ENCODE measurements at places on chromosomes 16 and 17.
A peak's percentile ranks its signal among the peaks of the same experiment; 100 is the strongest.

DNA sequence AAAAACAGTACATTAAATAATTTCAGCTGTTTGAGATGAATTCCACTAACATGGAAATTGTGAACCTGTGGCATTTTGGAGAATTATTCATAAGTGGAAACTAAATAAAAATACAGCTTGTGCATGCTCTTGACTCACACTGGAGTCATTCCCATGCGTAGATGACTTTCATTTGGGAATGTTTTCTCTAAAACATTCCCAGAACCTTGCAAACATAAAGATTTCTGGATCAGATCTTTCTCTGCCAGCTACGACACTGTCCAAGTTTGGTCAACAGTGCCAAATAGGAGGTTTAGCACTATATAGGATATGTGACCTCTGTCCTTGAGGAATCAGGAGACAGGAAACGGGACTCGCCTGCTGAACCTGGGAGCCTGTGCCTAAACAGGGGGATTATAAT lies 400.9 kb downstream of the SLC39A11 start:
- no peak for DNase-seq

DNA sequence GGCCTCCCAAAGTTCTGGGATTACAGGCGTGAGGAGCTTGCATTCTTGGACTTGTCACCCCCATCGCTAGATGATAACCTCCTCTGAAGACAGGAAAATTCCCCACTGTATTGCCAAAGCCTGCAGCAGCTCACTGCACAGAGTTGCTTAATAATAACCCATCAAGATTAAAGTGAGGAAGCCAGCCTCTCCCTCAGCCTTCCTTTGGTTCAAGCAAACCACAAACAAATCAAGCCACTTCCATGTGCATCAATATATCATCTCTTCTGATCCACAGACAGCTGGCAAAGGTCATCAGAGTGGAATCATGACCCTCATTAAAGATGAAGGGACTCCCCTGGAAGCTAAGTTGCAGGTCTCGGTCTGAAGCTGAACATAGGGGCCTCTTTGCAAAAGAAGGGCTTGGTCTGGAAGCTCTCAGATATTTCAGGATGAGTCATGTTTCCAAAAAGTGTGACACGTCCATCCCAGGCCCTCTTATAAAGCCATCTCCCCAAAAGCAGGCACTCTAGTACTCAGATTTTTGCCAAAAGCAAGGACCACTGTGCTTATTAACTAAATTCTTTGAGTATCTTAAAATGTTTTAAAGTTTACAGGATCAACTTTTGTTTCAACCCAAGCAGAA lies 4.8 kb downstream of the EMP2 start:
- no peak for DNase-seq

- no peak for DNase-seq
Observed at GRCh38 chr17:74858672-74859458, 820 bp downstream of the GRIN2C start.

GRCh38 chr16:3187798-3188674 lies at the start of gene OR1F1:
Gene OR1F1 (plus strand): TSS chr16:3188204.
- DNase-seq: peak; percentile 70

GRCh38 chr17:82390860-82391435 lies 19.4 kb downstream of the UTS2R start:
- no peak for DNase-seq

- DNase-seq: no peak
Observed at GRCh38 chr16:73886426-73886825, 410.2 kb upstream of the PSMD7 start.

DNA sequence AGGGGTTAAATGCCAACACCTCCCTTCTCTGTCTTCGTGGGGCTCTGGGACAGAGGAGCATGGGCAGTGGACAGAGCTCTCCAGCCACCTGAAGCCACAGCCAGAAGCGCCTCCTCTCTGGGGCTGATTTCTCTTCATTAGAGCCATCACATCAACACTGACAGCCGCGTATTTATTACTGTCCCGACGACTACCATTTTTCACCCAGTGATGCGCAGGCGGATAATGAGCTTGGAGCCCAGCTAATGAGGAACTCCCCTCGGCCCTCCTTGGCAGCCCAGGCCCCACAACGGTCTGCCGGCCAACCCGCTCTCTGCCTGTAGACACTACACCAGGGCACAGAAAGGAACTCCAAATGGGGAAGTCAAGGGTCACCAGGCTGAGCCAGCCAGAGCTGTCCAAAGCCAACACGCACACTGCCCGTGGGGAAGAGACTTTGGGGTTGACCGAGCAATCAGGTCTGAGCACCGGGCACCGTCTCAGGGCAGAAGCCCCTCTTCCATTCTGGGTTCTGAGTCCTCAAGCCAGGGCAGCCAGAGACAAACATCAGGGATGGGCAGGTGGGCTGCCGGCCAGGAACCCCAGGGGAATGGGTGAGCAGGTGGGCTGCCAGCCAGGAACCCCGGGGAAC lies 13.2 kb downstream of the SDK2 start:
- no peak for DNase-seq

DNA sequence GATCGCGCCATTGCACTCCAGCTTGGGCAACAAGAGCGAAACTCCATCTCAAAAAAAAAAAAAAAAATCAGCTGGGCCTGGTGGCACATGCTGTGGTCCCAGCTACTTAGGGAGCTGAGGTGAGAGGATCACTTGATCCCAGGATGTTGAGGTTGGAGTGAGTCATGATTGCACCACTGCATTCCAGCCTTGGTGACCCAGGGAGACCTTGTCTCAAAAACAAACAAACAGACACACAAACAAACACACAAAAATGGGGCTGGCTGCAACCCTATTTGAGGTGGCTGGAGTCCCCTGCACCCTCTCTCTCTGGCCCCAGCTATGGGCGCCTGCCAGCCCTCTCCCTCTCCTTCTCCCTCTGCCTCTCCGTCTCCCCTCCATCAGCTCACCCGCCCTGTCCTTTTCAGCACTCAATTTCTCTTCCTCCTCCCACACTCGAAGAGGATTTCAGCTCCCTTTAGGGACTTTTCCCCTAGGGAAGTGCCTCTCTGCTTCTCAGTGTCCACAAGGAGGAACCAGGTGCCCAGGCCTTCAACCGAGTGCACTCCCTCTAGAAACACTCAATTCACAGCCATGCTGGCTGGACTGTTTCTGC lies 17.5 kb upstream of the TFAP4 start:
- DNase-seq: no peak

DNA sequence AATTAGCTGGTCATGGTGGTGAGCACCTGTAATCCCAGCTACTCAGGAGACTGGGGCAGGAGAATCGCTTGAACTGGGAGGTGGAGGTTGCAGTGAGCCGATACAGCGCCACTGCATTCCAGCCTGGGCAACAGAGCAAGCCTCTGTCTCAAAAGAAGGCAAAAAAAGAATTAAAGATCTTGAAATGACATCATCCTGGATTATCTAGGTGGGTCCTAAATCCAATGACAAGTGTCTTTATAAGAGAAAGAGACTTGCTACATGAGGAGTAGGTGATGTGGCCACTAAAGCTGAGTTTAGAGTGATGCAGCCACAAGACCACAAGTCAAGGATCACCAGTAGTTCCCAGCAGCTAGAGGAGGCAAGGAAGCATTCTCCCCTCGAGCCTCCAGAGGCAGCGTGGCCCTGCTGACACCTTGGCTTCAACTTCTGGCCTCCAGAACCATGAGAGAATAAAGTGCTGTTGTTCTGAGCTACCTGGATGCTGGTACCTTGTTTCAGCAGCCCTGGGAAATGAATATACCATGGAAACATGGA lies 15.8 kb downstream of the CIITA start:
- no peak for DNase-seq

GRCh38 chr17:9331279-9332131 lies 244.1 kb downstream of the STX8 start:
- no peak for DNase-seq

DNA sequence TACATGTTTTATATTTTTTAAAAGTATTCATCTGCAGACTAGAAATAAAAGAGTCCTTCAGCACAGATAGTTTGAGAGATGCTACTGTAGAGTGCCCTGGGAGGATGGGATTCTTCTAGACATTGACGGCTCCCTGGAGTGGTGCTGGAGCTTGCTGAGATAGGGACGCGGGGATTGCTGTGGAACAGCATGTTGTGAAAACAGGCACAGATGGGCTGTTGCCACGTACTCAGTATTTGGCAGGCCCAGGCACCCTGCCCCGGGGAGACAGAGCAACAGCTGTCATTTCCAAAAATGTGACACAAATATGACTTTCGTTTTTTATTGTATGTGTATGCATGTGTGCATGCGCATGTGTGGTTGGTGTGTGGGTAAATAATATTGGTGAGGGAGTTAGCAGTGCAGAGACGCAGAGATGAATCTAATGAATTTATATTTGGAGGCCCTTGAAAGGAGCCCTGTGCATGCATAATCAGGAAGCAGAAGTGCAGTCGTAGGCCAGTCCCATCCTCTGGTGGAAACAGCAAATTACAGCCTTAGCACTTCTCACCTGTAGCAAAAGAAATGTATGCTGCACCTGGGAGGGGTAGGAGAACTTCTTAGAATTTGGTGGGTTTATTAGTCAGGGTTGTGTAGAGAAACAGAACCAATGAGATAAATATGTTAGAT lies 6.2 kb upstream of the ABCA8 start:
- DNase-seq: no peak

DNA sequence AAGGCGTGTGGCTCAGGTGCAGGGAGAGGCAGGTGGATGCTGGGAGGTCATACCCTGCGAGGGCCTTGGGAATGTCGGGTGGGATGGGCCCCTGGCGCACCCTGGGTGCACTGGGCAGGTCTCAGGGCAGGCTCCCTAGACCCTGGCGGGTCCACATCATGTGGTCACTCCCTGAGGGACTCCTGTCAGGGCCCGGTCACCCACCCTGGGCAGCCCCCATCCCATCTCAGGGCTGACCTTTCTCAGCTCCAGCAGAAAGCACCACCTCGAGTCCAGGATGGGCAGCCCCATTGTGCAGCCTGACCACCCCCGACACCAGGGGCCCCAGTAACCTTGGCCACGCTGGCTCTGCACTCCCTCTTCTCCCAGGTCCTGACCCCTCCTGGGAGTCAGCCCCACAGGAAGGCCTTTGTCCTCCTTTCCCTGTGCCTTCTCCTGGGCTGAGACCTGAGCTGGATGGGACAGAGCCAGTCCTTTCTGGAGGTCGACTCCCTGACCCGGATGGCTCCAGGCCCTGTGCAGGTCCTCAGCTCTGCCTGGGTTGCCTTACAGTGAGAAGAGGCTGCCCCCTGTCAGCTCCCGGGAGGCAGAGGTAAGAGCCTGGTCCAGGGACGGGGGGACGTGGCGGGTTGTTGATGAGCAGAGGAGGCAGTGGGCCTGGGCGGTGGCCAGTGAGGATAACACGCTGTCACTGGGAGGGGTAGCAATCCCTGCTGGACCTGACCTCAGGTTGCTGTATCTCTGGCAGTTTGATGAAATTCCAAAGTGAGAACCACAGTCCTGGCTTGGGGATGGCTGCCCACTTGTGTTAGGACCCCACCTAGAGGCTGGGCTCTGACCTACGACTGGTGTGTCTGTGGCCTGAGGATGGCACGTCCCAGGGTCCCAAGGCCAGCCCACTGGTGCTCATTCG lies 77.9 kb downstream of the GOSR1 start:
- peak; percentile 41 for DNase-seq

DNA sequence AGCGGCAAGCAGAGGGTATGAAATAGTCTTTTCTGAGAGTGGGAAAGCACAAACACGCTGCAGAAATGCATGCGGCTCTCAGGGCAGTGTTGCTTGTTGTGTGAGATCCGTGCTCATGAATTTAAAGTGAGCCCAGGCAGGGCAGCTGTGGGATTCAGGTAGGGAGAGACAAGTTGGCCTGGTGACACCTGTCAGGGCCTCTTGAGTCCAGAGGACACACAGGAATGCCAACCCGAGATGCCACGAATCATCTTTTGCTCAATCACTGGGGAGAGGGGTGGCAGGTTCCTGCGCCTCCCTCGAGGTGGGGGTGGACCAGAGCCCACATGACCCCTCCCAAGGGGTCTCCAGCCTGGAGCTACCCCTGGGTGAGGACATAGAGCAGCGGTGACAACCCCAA lies 211.9 kb downstream of the GSG1L start:
- no peak for DNase-seq

DNA sequence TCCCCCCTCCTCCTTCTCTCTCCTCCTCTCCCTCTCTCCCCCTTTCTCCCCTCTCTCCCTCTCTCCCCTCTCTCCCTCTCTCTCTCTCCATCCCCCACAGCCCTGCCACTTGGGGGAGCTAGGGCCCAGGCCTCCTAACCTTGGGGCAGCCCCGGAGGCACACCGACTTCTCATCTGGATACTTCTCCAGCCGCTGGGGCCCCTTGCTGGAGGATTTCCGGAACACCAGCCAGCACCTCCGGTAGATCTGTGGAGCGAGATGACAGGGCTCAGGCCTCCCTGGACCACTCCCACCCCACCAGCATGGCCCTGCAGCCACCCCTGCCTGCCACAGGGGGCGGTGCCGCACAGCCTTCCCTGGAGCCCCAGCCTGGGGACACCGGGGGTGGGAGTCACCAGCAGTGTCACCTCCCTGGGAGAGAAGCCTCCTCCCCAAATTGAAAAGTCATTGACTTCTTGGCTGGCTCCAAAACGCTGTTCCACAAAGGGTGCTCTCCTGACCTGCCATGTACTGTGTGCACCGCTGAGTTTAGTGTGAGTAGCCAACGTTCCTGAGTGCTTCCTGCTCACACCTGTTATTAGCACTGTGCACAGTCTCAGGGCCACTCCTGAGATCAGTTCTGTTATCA lies 10.5 kb downstream of the DOK4 start:
- peak; percentile 91 for DNase-seq

- peak; percentile 17 for DNase-seq
Observed at GRCh38 chr17:43171586-43172487, 823 bp downstream of the NBR1 start.

DNA sequence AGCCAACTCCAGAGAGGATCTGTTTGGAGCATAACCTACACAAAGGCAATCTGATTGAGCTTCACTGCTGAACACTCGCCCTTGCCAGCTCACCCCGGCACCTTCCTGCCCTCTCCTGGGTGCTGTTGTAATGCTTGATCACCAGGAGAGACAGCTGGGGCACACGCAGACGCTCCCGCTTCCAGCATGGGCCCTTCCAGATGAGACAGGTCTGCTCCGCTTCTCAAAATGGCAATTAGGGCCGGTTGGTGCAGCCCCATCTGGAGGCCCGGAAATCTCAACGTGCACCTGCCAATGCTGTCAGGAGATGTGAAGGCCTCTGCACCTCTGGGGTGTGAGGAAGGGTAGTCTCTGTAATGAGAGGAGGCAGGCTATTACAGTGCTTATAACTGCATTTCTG lies 206.1 kb downstream of the ABCC12 start:
- DNase-seq: no peak

DNA sequence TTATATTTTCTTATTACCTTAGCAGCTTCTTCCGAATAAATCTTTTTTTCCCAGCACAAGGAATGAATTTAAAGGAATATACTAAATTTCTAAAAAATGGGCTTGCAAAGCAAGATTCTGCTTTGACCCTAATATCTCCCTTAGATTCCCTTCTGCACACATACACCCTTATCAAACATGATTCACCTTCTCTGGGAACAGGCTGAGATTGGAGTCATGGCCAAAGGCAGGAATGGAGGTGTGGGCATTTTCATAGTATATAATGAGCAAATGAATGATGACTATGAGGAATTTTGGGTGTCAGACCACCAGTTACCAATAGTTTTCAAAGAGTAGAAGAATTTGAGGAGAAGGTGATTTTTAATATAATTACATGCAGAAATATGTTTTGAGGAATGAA lies 231.3 kb upstream of the CDH11 start:
- no peak for DNase-seq
